ENCODE measurements at places on chromosomes 4 and X.

GRCh38 chr4:2785613-2786012 lies 7.3 kb upstream of the SH3BP2 start:
- DNase-seq, result no peak
- no peaks in the 10 kb centered on the region for H3K4me1 ChIP-seq
- no peaks in the 10 kb centered on the region for H3K36me3 ChIP-seq
- H3K27ac ChIP-seq, result no peak overlapping the region

GRCh38 chrX:130857207-130857606 lies 45.8 kb downstream of the ENOX2 start:
- H3K4me3 ChIP-seq, result no peak overlapping the region
- H3K36me3 ChIP-seq, result no peaks in the 10 kb centered on the region
- no peaks in the 10 kb centered on the region for H3K4me1 ChIP-seq
- H3K27me3 ChIP-seq, result no peaks in the 10 kb centered on the region
- H3K27ac ChIP-seq, result no peak overlapping the region

- H3K27me3 ChIP-seq, result no peaks in the 10 kb centered on the region
- no peak overlapping the region for H3K27ac ChIP-seq
- H3K4me3 ChIP-seq, result no peak overlapping the region
- DNase-seq, result no peak
Observed at GRCh38 chr4:11004818-11005217, 320.2 kb upstream of the CLNK start.

DNA sequence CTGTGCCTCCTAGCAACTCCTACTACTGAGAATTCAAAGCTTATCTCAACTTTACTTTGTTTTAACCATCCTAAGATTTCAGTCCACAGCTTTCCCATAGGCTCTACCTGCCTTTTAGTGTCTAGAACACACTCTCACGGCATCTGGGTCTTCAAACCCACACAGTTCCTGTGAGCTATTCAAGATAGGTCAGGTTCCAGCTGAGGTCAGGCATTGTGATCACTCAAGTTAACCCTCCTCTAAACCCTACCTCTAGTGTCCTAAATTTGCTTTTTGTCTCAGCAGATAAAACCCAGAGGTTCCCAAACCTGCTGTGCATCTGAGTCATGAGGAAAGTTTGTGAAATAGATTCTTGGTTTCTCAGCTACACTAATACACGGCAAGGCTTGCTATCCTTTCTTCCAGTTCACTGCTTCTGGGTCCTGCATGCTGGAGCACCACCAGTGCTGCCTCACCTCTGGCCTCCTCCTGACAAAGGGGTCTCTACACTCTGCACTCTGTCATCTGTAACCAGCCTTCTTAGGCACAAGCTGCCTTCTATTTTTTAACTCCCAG lies 324.6 kb upstream of the MAGEB2 start:
- no peak for DNase-seq
- H3K27me3 ChIP-seq, result no peaks in the 10 kb centered on the region
- H3K4me1 ChIP-seq, result no peaks in the 10 kb centered on the region
- H3K4me3 ChIP-seq, result no peak overlapping the region
- H3K27ac ChIP-seq, result no peak overlapping the region

DNA sequence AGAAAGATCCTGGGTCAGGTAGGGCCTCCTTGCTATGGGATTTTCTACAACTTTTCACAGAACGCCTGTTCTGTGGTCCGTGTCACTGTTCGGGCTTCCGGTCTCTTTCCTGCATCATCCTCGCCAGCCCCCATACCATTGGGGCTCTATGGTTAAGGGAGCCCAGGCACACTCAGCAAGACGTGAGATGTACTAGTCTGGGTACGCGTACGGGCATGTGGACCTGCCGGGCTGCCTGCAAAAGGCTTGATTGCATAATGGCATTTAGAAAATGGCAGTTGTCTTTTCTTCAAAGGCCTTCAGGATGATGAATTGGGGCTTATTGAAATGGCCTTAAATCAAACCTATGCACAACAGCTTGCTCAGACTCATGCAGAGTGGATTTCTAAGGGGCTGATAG lies 86.7 kb downstream of the CNGA2 start:
- no peak for DNase-seq
- no peaks in the 10 kb centered on the region for H3K27me3 ChIP-seq
- no peaks in the 10 kb centered on the region for H3K4me1 ChIP-seq
- no peak overlapping the region for H3K27ac ChIP-seq

DNA sequence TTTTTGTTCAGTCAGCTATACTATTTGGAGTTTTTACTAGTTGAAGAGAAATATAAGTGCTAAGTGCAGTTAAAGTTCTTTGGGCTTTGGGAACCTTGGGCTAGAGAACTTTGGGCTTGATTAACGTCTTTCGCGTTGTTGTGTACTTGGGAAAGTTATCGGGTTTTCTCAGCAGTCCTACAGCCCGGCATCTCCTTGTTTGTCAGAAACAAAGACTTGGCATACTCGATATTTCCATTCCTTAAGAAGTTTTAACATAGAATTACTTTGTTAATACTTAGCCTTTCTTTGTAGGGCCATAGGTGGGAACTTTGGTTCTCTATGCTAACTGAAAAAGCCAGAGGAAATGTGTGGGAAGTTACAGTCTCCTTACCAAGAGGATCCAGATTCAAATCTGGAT lies 28.7 kb downstream of the RAPGEF2 start:
- no peak overlapping the region for H3K4me3 ChIP-seq
- no peaks in the 10 kb centered on the region for H3K36me3 ChIP-seq
- H3K27me3 ChIP-seq, result no peaks in the 10 kb centered on the region
- H3K4me1 ChIP-seq, result no peaks in the 10 kb centered on the region
